Type B pancreatic cell (in vitro differentiated cells): ENCODE measurements at places on chromosomes 11 and 22.

DNA sequence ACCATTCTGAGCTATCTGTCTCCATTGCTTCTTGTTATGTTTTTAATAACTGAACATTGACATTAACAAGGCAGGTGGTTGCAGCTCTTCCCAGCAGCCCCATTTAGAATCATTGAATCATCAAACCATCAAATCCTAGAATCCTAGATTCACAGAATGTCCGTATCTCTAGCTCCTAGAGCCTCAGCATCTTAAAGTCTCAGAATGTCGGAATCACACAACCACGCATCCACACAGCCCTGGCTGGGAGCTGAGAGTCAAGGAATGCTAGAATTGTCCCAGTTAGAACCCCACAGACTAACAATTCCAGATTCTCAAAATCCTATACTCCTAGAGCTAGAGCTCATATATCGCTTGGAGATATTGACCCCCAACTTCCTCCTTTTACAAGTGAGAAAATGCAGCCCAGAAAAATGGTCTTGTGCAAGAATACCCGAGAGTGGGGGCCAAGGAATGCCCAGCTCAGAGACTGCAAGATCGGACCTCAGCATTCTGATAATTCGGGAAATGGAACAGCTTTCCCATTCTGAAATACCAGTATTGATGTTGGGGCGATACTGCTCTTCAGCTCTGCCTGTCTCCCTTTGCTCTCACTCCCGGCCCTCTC lies 38.8 kb downstream of the PDE2A start:
- no peak for DNase-seq
- H3K27ac ChIP-seq, result no peak overlapping the region
- H3K4me1 ChIP-seq, result peaks cover 11% of the 10 kb centered on the region
- H3K4me3 ChIP-seq, result no peak overlapping the region
- no peaks in the 10 kb centered on the region for H3K36me3 ChIP-seq
- peaks cover 41% of the 10 kb centered on the region for H3K27me3 ChIP-seq

- peaks cover 68% of the 10 kb centered on the region for H3K27me3 ChIP-seq
- DNase-seq, result no peak
Measured at GRCh38 chr11:43549624-43550023, 130.9 kb upstream of the HSD17B12 start.

GRCh38 chr11:112694813-112695212 lies 266.4 kb upstream of the NCAM1 start:
- no peaks in the 10 kb centered on the region for H3K27me3 ChIP-seq
- H3K27ac ChIP-seq, result no peak overlapping the region
- no peak for DNase-seq
- H3K36me3 ChIP-seq, result no peaks in the 10 kb centered on the region
- H3K4me1 ChIP-seq, result peaks cover 24% of the 10 kb centered on the region
- no peak overlapping the region for H3K4me3 ChIP-seq

DNA sequence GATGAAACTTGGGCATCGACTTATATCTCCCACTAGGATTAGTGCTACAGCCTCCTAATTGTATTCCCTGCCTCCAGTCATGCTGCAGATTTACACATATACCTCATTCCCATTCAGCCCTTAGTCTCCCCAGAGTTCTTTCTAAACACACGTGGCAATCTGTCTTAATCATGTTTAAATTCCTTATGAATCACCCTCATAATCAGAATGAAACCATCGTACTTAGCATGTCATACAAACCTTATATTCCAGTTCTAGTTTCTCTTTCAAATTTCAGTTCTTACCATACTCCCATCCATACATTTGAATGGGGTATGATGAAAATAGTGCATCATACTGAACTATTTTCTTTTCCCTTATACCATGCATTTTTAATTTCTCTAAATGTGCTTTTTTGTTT lies 6.0 kb upstream of the OR10A2 start:
- no peak for DNase-seq

DNA sequence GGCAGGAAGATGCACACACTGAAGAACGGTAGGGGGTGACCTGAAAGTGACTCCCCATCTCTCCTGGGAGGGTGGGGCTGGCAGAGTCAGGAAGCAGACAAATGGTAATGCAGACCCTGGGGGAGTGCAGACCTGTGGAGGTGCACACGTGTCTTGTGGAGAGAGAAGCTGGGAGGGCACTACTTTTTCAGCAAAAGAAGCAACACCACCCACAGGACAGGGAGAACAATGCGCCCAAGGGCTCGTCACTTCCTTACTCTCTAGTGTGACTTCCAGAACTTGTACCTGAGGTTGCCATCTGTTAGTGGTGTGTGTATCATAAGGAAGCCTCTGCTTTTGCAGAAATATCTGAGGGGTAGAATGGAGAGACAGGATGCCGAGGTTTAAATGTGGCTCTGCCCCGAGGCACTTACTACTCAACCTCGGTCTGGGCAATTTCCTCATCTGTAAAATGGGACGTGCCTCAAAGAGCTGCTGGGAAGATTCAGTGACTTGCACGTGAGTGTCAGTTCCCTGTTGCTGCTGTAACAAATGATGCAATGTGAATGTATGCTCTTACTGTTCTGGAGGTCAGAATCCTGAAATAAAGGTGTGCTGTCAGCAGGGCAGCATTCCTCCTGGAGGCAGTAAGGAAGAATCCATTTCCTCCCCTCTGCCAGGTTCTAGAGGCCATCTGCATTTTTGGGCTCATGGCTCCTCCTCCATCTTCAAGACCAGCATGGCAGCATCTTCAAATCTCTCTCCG lies 323.4 kb downstream of the SHANK2 start:
- H3K27ac ChIP-seq, result no peak overlapping the region
- H3K4me3 ChIP-seq, result no peak overlapping the region
- H3K4me1 ChIP-seq, result no peaks in the 10 kb centered on the region
- H3K27me3 ChIP-seq, result no peaks in the 10 kb centered on the region

- H3K27ac ChIP-seq, result no peak overlapping the region
- H3K4me3 ChIP-seq, result no peak overlapping the region
Measured at GRCh38 chr11:126502982-126503381, 147.5 kb downstream of the ST3GAL4 start.

DNA sequence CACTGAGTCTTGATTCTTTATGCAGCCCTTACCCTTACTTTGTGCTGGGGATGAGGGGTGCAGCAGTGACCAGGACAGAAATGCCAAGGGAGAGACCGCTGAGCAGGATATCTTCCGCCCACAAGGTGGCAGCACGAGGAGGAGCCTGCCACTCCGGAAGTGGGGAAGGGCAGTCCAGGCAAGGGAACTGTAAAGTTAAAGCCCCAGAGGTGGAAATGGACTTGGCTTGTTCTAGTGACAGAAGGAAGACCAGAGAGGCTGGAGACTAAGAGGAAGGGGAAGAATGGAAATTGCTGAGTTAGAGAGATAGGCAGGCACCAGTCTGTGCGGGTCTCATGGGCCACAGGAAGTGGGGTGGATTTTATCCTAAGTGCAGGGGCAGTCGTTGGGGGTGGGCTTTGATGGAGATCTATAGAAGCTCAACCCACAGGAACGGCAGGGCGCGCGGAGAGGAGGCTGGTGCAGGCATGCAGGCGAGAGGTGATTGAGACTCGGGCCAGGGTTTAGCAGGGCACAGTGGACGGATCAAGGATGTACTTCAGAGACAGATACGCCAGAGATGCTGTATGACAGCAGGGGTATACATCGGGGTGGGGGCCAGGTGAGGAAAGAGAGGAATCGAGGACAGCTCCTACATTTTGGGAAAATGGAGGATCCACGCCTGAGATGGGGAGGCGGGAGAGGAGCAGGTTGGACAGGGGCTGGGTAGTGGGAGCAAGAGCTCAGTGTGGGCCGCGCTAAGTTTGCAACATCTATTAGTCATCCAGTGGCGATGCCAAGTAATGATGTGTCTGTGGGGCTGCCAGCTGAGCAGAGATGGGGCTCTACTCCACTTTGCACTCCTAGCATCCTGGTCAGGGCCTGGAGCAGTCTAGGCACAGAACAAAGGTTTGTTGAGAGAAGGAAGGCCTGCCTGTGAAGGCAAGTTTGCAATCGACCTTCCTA lies 3.3 kb upstream of the GRK2 start:
- H3K4me1 ChIP-seq, result peaks cover 24% of the 10 kb centered on the region
- no peaks in the 10 kb centered on the region for H3K27me3 ChIP-seq
- no peak for DNase-seq
- H3K27ac ChIP-seq, result peak overlapping the region; percentile 86
- H3K4me3 ChIP-seq, result peak overlapping the region; percentile 72

GRCh38 chr11:121636081-121636799 lies 183.5 kb upstream of the SORL1-AS1 start:
- H3K27me3 ChIP-seq, result no peaks in the 10 kb centered on the region
- peaks cover 4% of the 10 kb centered on the region for H3K4me1 ChIP-seq
- H3K4me3 ChIP-seq, result no peak overlapping the region
- DNase-seq, result no peak
- H3K27ac ChIP-seq, result no peak overlapping the region
- peaks cover 8% of the 10 kb centered on the region for H3K36me3 ChIP-seq

GRCh38 chr11:36069576-36070212 lies 125.8 kb downstream of the LDLRAD3 start:
- DNase-seq, result no peak
- no peak overlapping the region for H3K27ac ChIP-seq
- peaks cover 13% of the 10 kb centered on the region for H3K4me1 ChIP-seq
- H3K27me3 ChIP-seq, result no peaks in the 10 kb centered on the region
- H3K4me3 ChIP-seq, result no peak overlapping the region

DNA sequence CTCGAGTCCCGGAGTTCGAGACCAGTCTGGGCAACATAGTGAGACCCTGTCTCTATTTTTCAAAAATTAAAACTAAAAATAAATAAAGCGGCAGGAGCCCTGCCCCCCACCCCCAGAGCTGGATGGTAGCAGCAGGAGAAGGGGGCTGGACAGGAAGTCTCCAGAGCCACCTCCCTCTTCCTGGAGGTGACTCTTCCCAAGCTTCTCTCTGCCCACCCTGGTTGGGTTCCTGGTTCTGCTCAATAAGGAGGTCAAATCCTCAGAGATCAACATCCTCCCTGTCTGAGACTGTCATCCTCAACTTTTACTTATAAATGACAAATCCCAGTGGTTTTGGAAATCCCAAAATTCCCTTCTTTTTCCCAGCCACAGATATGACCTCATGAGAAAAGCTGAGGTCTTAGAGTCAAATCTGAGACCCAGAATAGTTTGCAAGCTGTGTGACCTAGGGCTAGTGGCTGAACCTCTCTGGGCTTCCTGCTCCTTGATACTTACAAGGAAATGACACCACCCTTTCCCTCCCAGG lies 987 bp downstream of the C1QTNF6 start:
- no peaks in the 10 kb centered on the region for H3K36me3 ChIP-seq
- H3K27ac ChIP-seq, result peak overlapping the region; percentile 91
- no peak for DNase-seq
- peak overlapping the region; percentile 86 for H3K4me3 ChIP-seq
- H3K27me3 ChIP-seq, result no peaks in the 10 kb centered on the region
- peaks cover 28% of the 10 kb centered on the region for H3K4me1 ChIP-seq

DNA sequence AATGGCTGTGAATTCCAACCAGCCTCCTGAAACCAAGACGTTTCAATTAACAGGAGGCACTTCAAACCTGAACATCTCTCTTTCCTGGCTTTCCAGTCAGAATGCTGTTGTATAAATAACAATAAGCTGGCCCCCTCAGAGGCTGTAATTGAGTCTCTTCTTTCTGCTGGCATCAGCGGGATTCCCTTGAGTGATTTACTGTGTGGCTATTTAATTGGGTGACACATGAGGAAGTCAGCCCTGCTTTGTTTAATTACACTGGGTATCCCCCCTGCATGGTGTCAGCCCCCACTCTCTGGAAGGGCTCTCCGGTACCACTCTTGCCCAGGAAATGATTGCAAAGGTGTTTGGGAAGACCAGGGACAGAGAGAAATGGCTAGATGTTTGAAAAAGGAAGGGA lies 101.6 kb downstream of the NTM start:
- H3K4me3 ChIP-seq, result no peak overlapping the region
- peaks cover 15% of the 10 kb centered on the region for H3K4me1 ChIP-seq
- H3K27ac ChIP-seq, result no peak overlapping the region

DNA sequence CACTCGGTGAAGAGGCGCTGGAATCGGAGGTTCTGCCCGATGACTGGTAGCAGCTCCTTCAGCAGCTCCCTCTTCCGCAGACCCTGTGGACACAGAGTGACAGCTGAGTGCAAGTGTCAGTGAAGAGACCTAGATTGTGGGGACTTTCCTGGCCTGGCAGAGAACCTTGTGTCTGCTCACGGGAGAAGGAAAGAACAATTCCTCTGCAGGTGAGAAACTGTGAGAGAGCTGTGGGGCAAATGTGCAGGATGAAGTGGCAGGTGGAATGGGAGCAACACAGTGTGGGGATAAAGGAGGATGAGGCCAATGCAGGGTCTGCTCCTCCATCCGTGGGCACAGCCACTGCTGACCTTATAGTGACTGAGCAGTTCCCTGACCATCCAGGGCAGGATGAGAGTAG lies 40.0 kb upstream of the CLTCL1 start:
- H3K27me3 ChIP-seq, result no peaks in the 10 kb centered on the region
- no peaks in the 10 kb centered on the region for H3K4me1 ChIP-seq
- peaks cover 61% of the 10 kb centered on the region for H3K36me3 ChIP-seq
- DNase-seq, result no peak

DNA sequence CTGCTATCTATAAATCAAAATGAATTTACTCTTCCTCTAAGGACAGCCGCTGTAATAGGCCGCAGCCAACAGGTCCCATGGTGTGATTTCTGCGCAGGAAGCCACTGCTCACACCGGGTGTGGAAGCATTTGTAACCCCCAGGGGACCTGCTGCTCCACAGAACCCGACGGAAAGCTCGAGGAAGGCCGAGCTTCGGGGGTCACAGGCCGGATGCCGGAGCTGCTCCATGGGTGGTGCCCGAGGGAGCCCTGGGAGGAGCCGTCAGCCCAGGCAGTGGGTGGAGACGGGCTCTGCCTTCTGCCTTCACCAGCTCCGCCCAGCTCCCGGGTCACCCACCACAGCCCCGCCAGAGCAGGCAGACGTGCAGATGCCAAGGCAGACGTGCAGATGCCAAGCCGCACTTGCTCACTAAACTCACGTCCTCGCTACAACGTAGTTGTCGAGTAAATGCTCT lies 63.5 kb downstream of the BRD1 start:
- H3K36me3 ChIP-seq, result no peaks in the 10 kb centered on the region
- peak; percentile 68 for DNase-seq
- no peak overlapping the region for H3K4me3 ChIP-seq
- no peak overlapping the region for H3K27ac ChIP-seq
- peaks cover 8% of the 10 kb centered on the region for H3K4me1 ChIP-seq

DNA sequence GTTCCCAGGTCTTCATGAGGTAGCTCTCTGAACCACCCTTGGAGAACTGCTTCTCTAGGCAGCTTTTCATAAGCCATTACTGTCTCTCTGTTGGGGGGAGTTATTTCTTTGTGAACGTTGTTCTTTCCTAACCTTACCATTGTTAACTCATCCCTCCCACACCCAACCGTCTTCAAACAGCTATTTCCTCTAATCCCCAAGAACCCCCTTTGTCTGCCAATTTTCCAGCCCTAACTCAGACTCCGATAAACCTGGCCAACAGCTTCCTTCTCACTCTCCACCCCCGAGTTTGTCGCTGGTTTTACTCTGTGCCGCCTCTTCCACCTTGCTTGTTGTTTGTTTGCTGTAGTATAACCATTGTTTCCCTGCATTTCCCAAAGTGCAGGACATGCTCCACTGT lies 131.5 kb downstream of the CCDC34 start:
- DNase-seq, result no peak
- no peak overlapping the region for H3K27ac ChIP-seq
- peaks cover 34% of the 10 kb centered on the region for H3K4me1 ChIP-seq
- H3K36me3 ChIP-seq, result peaks cover under 1% of the 10 kb centered on the region
- no peaks in the 10 kb centered on the region for H3K27me3 ChIP-seq

GRCh38 chr22:39431821-39432251 lies 25.0 kb upstream of the MGAT3 start:
- H3K4me3 ChIP-seq, result no peak overlapping the region
- peaks cover 15% of the 10 kb centered on the region for H3K4me1 ChIP-seq
- no peaks in the 10 kb centered on the region for H3K36me3 ChIP-seq
- no peaks in the 10 kb centered on the region for H3K27me3 ChIP-seq
- DNase-seq, result no peak
- no peak overlapping the region for H3K27ac ChIP-seq

GRCh38 chr11:122656073-122656630 lies 630 bp downstream of the UBASH3B start:
- H3K36me3 ChIP-seq, result peaks cover 4% of the 10 kb centered on the region
- H3K27ac ChIP-seq, result peak overlapping the region; percentile 80
- H3K4me3 ChIP-seq, result peak overlapping the region; percentile 97
- peak; percentile 82 for DNase-seq
- H3K27me3 ChIP-seq, result peaks cover 57% of the 10 kb centered on the region
